SW 1271 (cell line): ENCODE measurements at places on chromosomes 1 and 21.

- DNase-seq = no peak
Observed at GRCh38 chr21:29233256-29233546, 65.5 kb upstream of the BACH1 start.

DNA sequence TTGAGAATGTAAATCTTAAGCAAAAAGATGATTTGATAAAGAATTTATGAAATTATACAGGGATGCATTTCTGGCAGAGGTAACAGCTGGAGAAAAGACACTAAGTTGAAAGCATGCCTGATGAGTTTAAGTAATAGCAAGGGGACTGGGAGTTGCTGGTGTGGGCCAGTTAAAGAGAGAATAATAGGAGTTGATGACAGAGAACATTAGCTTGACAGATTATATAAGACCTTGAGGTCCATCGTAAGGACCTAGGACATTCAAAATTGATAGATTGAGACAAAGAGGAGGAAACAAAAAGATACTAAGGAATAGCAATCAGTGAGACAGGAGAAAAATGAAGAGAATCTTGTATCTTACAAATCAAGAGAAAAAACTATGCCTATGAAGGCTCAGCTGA, 84.7 kb upstream of the TMPRSS15 start:
- no peak for DNase-seq

DNA sequence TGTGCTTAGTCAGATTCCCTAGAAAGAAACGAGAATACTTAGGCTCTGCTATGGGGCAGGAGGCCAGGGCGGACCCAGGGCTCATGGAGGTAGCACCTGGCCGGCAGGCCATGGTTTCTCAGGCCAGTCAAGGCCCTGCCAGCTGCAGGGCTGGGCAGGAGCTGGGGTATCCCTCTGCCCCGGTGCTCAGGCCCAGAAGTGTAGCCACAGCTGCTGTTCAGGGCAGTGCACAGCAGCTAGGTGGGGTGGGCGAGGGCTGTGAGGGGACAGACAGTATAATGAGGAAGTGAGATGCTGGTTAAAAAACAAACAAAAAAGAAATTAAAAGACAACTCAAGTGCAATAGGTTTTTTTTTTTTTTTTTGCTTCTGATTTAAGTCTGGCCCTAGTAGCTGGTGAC, 34.0 kb upstream of the EDN2 start:
- DNase-seq = no peak

DNA sequence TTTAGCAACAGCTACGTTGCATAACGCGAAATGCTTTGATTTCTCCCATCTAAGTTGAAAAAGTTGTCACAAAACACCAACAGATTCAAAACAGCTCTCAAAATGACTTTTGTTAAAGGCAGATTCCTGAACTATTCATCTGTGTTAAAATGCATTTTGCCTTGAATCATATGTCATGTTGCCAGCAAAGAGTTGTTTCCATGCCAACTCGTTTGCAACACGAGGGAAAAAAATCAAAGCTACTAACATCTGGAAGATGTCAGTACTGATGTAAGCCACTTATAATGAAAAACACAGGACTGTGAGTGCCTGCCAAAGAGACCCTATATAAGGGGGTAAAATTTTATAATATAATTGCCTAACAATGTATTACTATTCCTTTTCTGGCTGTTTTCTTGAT, 182.7 kb upstream of the PTBP2 start:
- DNase-seq = no peak

DNA sequence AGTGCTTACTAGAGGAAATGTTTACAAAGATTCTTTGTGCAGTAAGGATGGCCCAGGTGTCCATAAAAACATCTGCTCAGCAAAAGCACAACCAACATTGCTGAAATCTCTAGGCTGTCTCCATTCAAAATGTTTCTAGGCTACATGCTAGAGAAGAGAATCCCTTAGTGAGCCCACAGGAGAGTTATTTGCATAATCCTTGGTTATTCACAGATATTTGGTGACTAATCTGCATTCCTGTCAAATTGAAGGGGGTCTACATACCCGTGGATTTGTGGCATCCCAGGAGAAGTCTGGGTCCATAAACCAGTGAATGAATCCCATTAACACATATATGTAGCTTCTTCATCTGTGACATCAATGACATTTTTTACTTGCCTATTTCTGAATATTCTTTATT, 261.3 kb upstream of the ESRRG start:
- no peak for DNase-seq

DNA sequence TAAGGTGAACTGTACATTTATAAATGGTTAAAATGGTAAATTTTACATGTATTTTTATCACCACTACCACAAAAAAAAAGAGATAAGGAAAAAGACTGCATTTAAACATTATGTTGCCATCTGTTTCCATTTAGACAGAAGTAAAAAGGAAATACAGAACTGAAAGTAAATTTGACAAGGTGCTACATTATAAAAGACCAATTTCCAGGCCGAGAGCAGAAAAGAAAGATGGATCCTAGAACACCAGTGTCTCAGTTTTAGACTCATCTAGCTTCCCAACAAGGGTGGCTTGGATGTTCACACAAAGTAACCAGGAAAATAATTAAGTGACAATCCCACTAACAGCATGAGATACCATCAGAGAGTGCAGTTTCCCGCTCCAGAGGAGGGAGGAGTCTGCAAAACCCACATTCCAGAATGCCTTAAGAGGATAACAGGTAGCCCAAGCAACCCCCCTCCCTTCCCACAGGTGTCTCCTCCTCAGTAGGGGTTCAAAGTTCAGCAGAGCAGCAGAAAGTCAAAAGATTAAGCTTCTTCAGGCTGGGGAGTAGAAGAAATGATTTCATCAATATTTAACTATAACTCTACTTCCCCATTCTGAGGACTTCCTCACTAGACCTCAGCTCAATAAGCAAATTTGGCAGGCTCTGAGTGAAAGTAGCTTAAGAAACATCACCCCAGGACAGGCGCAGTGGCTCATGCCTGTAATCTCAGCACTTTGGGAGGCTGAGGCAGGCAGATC, 11.8 kb downstream of the TPM3 start:
- DNase-seq = no peak

DNA sequence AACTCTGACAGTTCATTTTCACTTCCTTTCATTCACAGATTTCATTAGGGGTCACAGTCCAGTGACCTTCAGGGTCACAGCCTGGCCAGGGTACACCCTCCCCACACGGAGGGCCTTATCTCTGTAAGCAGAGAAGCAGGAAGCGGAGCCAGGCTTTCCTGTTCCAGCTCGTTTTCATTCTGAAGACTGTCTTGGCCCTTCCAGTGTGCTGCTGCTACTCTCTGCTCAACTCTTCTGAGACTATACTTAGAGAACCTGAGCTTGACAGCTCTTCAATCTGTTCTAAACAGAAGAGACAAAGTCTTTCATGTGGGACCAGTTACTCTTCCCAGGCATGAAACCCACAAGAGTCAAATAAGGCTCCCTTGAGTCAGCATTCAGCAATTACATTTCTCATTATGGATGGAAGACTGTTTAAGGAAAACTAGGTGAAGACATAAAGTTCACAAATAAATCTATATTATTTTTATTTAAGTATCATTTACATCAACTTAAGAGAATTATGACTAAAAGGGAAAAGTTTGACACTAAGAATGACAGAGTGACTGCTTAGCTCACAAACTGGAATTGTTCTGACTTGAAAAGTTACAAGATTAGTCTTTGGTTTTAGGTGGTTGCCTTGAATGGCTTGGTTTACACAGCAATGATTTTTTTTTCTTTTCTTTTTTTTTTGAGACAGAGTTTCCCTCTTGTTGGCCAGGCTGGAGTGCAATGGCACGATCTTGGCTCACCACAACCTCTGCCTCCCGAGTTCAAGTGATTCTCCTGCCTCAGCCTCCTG, 4.8 kb upstream of the TDRD10 start:
- no peak for DNase-seq

GRCh38 chr1:213415691-213416380, 364.8 kb downstream of the RPS6KC1 start:
- DNase-seq = no peak

DNA sequence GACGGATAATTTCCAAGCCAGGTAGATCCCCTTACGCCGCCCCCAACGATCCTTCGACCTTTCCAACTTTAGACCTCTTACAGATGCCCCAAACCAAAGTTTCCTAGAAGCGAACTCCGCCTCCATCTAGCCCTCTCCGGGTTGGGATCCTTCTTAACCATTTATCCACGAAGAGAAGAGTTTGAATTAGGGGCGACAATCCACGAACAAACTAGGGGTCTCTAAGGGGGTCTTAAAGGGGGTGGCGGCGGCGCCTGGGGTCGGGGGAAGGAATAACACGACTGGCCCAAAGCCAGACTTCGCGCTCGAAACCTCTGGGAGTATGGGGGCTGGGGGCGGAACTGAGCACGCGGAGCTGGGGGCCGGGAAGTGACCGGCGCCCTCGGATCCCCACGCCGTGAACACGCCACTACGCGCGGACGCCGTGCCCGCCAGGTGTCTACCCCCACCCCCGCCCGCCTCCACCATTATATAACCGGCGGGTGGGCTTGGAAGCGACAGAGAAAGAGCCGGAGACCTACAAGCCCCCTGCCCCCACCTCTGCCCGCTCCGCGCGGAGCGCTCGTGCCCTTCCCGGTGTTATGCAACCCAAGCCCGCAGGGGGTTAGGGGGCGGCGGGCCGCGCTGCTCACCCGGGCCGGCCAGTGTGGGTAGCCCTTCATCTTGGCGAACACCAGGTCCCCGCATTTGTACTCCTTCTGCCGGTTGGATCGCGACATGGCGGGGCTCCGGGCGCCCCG, 594 bp downstream of the HDGF start:
- DNase-seq = no peak

DNA sequence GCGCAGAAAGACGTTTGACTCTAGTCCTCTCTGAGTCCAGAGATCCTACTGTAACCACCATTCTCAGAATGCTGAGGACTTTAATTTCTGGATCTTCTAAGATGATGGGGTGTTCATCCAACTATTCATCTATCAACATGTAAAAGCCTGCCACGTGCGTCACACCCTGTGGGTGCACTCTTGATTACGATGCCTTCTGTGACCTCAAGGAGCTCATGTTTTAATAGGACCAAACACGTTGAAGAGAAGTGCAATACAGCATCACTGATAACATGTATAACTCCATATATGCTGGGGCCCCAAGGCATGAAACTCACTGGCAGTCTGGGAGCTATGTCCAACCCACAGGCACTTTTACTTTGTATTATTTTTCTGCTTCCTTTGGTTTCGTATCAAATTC, 19.0 kb downstream of the KIAA0040 start:
- DNase-seq = no peak

DNA sequence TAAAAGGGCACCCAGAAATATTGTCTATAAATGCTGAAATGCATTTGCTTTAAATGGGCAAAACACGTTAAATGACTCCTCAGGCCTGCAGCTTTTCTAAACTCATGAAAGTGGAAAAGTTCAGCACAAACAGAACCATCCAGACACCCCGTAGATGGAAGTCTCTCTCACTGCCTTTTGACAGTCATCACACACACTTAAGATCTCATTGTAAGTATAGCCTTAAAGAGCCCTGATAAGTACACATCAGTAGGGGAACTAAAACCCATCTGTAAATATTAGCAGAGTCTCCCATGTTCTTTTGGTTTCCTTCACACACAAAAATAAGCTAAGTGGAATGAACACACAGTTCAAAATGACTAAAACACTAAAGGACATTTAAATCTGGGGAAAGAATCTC, 166.7 kb downstream of the LTN1 start:
- no peak for DNase-seq

- DNase-seq = no peak
Observed at GRCh38 chr21:37208056-37208721, 58.9 kb downstream of the VPS26C start.

- no peak for DNase-seq
Observed at GRCh38 chr1:164470996-164471395, 88.0 kb upstream of the PBX1 start.

GRCh38 chr21:36320421-36321324, 676 bp downstream of the MORC3 start:
- DNase-seq = no peak

- no peak for DNase-seq
Observed at GRCh38 chr1:90384193-90384592, 332.9 kb downstream of the BARHL2 start.

DNA sequence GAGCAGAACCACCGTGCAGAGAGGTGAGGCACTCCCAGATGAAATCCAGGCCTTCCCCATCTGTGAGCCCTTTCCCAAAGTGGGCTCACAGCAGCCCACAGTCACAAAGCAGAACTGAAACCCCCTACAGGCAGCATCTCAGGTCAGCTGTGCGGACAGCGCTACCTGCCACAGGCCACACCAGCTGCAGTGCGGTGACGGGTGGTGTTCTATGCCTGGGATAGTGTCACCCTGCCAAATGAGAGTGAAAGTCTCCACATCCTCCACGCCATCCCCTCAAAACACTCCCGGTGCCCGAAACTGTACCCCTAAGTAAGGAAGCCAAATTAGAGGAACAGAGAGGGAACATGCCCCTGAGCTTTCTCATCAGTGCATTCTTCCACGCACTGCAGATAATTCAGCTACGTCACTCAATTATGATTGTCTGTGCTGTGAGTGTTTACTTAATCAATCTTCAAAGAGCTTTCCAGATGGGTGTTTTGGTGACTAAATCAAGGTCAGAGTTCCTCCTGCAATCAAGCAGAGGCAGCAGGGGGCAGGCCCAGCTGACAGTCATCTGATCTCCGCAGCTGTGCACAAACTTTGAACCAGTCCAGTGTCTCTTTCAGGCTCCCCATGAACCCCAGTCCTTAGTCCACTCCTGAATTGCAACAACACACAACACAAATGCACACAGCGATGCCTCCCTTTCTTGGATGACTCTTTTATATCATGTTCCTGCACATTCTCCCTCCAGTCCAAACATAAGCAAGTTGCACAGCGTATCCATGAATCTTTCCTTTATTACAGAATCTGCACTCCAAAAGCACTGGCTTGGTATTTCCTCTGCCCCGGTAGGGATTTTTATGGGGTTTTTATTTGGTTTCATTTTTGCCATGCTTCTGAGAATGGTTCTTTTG, 150.0 kb downstream of the TOMM20 start:
- no peak for DNase-seq

GRCh38 chr21:45983981-45984551, 2.5 kb downstream of the COL6A1 start:
- no peak for DNase-seq

GRCh38 chr1:65581119-65581518, 160.7 kb downstream of the LEPR start:
- DNase-seq = no peak

DNA sequence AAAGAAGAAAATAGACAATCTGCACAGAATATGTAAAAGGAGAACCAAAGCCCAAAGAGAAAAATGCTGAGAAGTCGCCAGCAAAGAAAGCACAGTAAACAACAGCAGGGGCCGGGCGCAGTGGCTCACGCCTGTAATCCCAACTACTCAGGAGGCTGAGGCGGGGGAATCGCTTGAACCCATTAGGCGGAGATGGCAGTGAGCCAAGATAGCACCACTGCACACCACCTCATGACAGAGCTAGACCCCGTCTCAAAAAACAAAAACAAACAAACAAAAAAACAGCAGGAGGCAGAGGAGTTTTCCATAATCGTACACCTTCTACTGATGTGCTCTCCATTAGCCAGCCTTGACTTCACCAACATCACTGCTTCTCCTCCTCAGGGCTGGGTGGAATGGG, 153.2 kb downstream of the LYPLAL1 start:
- no peak for DNase-seq

GRCh38 chr1:202276920-202277319, 64.8 kb downstream of the UBE2T start:
- DNase-seq = no peak

- DNase-seq = no peak
Observed at GRCh38 chr1:85289848-85290335, 13.5 kb upstream of the BCL10 start.
